NCI-H2081 treated with DMSO at 0.1 percent for 48 hours (cell line): ENCODE measurements at places on chromosomes 6 and 20.

DNA sequence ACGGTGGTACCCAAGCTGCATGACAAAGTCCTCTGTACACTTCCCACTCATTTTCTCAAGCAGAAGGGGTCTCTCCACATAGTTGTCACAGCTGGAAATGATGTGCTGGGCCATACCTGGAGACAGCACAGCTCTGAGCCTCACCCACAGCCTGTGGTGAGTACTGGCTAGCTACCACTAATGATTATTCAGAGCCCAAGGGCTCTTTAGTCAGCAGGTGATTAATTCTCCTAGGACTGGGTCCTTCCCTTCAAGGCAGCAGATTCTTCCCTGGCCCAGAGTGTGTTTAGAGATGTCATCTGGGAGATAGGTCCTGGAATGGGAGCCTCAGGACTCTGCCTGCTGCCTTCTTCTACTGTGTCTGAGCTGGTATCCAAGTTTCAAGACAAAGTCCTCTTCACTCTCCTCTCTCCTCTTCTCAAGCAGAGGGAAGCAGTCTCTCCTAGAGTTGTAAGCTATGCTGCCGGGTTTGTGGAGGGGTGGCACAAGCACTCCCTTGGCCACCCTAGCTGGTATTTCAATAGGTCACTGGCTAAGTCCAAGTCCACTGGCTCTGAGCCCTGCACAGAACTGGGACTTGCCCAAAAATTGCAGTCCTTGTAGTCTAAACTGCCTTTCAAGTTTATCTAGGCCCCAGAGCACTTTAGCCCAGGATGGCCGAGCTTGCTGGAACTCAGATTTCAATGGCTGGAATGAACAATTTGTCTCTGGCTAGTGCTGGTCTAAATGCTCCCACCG, 49.8 kb upstream of the VGLL2 start:
- no peak for DNase-seq

- DNase-seq = no peak
Measured at GRCh38 chr6:98946879-98947410, 801 bp downstream of the FBXL4 start.

DNA sequence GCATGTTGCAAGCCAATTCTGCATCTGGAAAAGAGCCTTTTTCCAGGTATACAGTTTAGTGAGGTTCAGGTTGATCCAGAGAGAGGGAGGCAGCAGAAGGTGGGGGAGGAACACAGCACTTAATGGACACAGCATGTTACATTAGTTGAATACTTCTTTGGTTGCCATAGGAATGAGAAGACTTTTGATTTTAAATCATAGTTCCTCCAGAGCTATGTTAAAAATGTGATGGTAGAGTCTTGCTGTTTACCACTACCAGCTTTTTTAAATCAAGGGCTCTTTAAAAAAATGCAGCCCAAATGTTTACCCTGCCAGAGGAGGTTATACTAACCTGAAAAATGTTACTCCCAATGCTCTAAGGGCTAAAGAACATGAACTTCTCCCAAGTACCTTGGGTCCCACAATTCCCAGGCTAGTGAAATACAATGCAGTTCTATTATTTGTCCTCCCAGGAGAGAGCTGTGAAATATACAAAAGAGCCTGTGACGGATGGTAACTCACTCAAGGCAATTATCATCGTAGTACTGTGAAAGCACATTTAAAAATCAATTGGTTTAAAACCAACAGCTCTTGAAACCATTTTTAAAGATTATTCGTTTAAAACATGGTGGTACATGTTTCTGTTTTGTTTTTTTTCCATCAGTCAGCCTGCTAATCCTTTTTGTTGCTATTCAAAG, 6.9 kb upstream of the PHACTR1 start:
- DNase-seq = no peak

DNA sequence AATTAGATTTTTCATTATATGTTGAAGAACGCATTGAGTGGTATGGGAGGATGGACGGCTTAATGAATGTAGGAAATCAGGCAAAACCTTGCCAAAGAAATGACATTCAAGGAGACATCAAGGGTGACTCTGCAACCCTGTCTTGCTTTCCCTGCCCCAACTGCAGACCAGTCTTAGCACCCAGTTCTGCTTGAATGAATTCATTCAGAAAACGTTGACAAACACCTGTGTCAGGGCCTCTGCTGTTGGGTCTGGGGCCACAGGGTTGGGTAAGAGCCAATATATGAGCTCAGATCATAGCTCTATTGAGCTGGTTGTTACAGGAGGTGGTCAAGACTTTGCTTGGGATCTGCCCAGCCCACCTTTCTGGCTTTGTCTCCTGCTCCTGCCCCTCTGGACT, 7.7 kb upstream of the ASXL1 start:
- DNase-seq = no peak

DNA sequence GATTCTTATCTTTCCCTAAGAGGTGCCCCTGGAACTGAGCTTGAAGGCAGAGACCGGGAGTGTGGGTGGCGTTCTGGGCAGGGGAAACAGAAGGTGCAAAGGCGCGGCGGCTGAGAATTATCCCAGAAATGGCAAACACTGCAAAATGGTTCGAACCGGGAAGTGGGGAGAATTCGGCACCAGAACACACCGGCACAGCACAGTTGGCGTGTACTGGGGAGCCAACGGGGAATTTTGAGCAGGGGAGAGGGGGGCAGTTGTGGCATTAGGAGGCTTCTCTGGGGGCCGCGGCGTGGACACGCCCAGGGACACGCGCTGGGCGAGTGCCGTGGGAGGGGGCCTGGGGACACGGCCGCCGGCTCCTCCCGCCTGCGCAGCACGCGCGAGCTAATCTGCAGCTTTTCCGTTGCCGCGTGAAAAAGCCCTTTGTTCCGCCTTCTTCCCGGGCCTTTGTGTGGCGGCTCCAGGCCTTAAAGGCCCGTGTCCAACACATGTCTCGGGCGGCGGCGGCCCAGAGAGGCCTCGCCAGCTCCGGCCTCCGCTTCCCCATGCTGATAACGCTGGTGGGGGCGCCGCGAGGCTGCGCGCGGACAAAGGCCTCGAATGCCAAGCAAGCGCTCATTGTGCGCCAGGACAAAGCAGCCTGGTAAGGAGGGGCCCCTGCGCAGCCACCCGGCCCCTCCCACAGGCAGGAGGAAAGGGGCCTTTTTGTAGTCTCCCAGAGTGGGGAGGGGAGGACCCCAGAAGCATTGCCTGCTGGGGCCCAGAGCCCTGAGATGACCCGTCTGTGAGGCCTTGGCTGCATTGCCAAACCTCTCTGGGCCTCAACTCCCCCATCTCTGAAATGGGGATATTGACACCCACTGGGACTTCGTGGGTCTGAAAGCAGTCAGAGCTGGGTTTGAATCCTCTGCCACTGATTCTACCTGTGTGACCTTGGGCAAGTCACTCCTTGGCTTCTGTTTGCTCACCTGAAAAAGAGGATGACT, 82.8 kb downstream of the CD40 start:
- DNase-seq = no peak

- no peak for DNase-seq
Measured at GRCh38 chr6:45666846-45667245, 289.1 kb upstream of the SUPT3H start.

DNA sequence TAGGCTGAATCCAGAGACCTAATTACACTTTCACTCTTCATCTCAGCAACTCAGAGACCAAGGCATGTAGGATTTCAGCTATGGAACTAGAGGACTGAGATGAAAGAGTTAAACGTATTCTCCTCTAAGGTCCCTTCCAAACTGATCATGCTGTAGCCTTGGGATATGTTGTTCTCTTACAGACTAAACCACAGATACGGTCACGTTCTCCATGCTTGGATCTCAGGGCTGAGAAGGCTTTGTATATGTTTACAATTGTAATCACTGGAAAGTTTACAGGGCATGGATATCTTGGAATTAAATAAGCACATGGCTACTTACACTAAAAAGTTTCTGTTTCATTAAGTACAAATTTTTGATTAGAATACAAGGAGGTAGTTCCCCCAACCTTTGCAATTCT, 50.1 kb downstream of the PKIB start:
- no peak for DNase-seq

DNA sequence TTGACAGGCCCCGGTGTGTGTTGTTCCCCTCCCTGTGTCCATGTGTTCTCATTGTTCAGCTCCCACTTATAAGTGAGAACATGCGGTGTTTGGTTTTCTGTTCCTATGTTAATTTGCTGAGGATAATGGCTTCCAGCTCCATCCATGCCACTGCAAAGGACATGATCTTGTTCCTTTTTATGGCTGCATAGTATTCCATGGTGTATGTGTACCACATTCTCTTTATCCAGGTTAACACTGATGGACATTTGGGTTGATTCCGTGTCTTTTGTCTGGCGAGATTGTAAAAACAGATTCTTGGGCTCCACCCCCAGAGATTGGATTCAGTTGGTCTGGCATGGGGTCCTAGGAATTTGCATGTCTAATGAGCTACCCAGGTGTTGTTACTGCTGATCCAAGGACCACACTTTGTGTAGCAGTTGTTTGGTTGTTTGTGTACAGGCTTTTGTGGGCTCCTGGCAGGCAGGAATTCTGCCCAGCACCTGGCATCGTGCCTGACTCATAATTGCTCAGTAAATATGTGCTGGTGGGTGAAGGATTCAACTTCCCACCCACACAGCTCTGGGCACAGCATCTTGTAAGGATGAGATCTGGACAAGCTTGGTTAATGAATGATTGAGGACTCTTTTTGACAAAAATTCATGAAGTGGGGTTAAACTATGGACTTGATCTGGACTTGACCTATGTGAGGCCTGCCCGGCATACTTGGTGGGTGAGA, 5.2 kb downstream of the TOX2 start:
- DNase-seq = no peak

GRCh38 chr6:92289831-92290230, 1129.5 kb downstream of the EPHA7 start:
- DNase-seq = no peak

- DNase-seq = no peak
Measured at GRCh38 chr6:139349464-139350020, 24.9 kb downstream of the CITED2 start.

DNA sequence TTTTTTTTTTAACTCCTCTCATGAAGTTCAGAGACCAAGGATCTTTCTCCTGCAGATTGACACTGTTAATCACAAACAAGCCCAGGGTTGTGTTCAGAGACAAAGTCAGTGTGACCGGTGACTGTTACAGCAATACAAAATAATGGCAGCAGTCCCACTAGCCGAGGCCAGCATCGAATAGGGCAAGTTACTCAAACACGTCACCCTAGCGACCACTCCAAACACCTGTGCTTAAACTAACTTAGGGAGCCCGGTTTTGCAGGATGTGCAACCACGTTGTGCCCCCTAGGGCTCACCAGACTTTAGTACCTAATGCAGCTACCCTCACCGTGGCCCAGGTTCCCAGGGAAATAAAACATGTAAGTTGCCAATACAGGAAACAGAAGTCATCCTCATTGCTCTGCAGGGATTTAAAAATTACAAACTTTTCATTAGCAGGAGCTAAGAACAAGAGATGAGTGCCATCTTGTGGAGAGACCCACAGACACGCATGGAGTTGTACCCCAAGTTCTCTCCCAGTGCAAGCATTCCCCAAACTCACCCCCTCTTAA, 38.1 kb downstream of the FAM50B start:
- no peak for DNase-seq

- no peak for DNase-seq
Measured at GRCh38 chr6:137146206-137146605, 27.2 kb downstream of the IL22RA2 start.

GRCh38 chr6:53029257-53029656, 34.2 kb upstream of the GSTA4 start:
- no peak for DNase-seq
